Activated naive CD4-positive, alpha-beta T cell treated with anti-CD3 and anti-CD28 coated beads, Interleukin-2, amount 10 ng/mL, durations not matched to agents 7 days and 5 days (primary cell): ENCODE measurements at places on chromosomes 4 and X.
A peak's percentile ranks its signal among the peaks of the same experiment; 100 is the strongest.

DNA sequence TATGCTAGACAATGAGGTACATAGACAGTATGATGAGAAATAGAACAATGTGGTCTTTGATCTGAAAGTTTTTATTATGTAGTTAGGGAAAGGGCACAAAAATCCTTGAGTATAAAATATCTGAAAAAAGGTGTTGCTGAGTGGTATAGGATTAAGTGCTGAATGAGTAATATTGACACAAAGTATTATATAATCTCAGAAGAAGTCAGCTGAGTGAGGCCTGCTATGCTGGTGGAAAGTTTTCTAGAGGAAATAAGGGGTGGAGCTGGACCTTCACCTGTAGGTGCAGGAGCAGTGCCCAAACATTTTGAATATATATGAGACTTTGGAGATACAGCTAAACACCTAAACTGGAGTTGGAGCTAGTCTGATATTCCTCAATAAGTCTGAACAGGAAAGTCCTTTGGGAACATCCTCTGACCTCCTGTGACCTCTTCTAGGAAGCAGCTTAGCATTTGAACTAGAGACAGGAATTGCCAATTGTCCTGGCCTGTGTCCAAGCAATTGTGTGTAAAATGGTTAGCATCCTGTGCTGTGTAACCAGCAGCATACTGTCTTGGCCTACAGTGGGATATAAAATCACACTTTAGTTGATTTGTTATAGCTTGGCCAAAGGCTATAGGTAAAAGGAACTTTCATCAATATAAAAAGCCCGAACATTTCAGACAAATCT, 285.3 kb downstream of the ANKRD50 start:
- no peak for DNase-seq

GRCh38 chr4:134552063-134552462, 350.5 kb upstream of the PABPC4L start:
- no peak for DNase-seq

DNA sequence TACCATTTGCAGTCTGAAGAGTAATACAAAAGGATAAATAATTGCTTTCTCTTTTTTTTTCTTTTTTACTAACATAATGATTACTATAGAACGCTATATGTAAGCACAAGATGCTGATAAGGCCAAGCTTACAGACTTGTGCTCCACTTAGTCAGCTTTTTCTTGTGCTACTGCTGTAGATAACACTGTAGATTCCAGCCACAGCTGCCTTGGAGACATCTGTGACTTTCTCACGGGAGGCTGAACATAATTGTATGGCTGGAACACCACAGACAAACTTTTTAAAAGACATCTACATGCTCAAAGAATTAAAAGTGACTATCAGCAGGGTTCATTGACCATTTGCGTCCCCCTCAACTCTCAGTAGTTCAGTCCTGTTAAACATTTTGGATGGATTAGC, 381.7 kb upstream of the AMOT start:
- DNase-seq, result no peak

DNA sequence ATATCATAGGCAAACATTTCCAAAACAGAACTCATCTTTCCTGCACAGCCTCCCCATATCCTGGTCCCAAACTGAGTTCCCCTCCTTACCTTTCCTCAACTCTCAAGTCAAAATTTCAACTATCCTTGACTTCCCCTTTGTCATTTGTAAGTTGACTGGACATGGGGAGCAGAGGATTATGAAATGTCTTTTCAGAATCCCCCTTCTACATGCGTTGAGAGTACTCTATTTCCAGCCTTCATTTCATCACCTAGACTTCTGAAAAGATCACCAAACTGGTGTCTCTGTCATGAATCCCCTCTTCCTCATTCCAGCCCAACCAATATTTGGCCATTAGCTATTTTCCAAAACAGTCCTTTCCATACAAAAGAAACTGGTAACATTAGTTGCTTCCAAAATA, 95.2 kb downstream of the SYNPO2 start:
- DNase-seq, result no peak

DNA sequence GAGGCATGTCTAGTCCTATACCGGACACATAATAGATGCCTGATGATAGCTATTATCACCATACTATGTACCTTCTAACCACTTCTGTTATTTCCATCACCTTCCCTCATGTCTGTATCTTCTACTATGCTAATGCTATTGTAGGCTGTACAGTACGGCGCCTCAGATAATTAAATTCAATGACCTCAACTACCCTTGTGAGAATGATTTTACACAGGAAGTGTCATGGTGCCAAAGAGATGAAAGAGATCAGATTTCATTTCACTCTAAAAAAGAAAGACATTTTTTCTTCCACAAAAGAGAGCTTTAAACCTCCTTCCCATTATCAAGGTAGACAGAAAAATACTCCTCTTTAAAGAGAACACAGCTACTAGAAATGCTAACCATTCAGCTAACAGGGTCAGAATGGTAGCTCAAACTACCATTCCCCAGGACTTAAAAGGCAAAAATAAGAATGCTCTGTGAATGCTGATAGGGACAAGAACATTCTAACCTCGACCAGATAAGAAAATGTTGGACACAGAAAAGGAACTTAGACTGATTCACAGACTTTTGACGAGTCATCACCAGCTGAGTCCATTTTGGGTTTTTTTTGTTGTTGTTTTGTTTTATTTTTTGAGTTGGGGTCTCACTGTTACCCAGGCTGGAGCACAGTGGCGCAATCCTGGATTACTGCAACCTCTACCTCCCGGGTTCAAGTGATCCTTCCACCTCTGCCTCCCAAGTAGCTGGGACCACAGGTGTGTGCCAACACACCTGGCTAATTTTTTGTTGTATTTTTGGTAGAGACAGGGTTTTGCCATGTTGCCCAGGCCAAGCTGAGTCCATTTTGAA, 99.2 kb upstream of the RAPGEF2 start:
- DNase-seq, result no peak

- DNase-seq, result no peak
Measured at GRCh38 chr4:83858131-83858530, 322.2 kb downstream of the GPAT3 start.

GRCh38 chrX:6210230-6210629, 18.4 kb downstream of the NLGN4X start:
- DNase-seq, result no peak

DNA sequence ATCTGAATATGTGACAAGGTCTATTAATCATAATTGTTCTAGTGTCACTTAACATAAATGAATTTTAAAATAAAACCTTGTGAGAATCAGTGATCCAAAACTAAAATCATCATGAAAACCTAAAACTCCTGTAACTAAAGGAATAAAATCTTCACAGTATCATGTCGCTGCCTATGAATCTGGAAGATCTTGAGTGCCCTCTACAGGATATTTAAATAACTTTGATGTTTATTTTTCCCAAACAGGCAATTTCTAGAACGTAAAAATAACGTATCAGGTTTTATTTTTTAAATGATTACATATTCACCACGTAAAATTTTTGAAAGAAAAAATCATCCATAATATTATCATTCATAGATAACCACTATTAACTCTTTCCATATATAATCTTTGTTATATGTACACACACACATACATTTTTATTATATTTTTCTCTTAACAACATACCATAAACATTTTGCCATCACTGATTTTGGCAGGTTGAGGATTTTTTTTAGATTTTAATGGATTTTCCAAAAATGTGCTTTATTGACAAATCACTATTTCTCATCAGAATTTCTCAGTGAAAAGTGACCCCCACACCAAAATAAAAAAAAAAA, 79.6 kb downstream of the COMMD8 start:
- no peak for DNase-seq

- no peak for DNase-seq
Measured at GRCh38 chr4:138789796-138790195, 225.8 kb upstream of the NOCT start.

DNA sequence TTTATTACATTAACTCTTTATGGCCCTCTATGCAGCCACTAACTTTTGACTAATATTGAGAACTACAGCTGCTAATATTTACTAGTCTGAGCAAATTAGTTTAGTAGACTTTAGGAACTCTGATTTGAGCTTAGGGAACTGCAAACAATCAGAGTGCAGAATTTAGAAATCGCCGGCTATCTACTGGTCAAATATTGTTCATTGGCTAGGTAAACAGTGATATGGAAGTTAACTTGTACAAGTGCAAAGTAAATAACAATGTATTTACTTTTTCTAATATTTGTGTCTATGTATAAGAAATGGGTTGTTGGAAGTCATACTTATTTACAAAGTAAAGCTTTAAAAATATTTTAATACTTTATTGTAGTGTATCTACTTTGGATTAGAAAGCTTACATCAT, 279.6 kb downstream of the CFAP299 start:
- DNase-seq, result no peak

DNA sequence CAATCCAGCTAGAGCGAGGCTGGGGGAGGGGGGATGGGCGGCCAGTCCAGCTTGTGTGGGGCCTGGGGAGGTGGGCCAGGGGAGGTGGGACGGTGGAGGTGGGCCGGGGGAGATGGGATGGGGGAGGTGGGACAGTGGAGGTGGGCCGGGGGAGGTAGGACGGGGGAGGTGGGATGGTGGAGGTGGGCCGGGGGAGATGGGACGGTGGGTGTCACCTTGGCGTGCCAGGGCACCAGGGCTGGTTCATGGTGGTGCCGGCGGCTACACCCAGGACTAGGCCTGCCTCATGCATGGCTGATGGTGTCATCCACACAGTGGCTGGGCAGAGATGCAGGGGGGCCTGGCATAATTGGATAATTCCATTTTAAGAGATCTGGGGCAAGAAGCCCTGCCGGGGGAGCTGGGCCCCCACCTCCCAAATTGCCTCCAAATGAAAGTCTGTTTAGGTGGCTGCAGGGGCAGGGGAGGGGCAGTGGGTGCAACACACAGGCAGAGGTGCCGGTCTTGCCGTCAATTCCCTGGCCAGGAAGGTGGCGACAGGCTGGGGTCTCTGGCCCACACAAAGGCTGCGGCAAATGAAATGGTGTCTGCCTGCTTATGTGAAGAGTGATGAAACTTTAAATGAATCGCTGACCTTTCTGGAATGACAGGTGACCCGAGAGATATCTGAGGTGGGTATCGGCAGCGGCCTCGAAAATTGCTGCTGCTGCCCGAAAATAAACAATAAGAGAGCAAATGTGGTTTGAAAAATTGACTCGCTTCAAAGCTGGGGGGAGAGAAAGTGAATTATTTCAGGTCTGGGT, 82.1 kb downstream of the FAM53A start:
- DNase-seq, result no peak

- no peak for DNase-seq
Measured at GRCh38 chrX:154419688-154420401, 8.5 kb downstream of the TAFAZZIN start.

DNA sequence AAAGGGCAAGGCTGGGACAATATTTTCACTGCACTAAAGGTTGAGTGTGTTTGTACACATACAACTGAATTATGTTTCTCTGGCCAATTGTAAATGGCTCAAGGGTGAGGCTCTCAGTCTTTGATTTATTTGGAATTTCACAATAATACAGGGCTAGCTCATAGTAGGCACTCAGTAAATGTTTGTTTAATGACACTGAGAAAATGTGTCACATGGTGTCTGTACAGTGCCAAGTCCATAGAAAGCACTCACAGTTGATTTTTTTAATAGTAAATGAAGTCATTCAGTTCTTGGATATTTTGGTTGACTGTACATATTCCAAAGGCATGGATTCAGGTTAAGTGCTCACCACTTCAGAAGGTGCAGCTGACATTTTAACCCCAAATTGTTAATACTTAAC, 176.4 kb downstream of the IL1RAPL2 start:
- no peak for DNase-seq

GRCh38 chr4:129839687-129840086, 743.7 kb downstream of the C4orf33 start:
- no peak for DNase-seq

DNA sequence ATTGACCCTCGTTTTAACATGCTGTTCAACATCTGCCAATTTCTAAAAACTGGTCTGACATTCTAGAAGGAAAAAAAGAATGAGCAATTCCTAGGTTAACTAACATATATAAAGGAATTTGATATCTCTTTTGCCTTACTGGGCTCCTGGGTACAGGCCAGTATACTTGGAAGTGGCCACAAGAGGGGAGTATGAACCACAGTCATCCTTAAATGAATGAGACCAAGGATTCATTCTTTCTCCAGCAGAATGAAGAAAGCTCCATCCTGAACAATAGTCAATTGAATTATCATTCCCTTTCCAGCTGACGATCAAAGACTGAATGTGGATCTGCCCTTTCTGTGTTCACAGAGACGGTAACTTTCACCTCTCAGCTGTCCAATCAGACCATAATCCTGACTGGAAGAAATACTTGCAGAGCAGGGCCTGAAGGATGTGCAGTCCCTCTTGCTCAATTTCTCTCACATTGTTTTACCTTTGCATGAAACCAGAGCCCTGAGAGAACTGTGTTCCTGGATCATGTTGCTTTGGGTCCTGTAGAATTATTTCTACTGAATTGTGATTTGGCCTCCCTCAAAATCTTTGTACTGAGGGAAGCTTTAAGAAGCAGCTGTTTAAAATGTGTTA, 14.8 kb upstream of the SPARCL1 start:
- no peak for DNase-seq

GRCh38 chr4:44438687-44439086, 9.9 kb downstream of the KCTD8 start:
- DNase-seq, result no peak

DNA sequence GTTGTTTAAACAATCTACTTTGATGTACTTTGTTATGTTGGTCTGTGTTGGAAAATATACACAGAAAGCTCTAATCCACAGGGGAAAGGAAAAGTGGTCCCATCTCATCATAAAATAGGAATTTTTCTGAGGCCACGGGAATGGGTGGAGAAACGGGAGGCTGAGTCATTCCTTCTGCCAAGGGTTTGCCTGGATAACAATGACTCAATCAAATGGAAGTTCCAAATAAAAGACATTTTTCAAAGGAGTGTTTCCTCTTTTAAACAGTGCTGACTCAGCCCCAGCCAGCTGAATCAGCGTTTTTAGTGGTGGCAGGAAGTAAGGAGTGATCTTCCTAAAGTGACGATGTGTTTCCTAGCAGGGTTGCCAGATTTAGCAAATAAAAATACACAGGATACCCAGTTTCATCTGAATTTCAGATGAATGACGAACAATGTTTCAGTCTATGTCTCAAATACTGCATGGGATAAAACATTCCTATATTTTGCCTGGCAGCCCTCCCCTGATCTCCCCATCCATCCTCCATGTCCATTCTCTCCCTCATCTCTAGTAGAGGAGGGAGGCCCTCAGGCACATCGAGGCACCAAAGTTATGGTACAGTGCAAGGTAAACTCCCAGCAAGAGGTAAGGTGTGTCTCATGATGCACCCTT, 345.4 kb upstream of the GATB start:
- DNase-seq, result peak; percentile 35

DNA sequence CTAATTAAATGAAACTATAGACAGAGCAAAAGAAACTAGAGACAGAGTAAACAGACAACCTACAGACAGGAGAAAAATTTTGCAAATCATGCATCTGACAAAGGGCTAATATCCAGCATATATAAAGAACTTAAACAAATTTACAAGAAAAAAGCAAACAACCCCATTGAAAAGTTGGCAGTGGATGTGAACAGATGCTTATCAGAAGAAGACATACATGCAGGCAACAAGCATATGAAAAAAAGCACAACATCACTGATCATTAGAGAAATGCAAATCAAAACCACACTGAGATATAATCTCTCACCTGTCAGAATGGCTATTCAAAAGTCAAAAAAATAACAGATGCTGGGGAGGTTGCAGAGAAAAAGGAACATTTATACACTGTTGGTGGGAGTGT, 14.8 kb downstream of the ZNF280C start:
- DNase-seq, result no peak

GRCh38 chr4:123449780-123450179, 53.2 kb downstream of the SPRY1 start:
- no peak for DNase-seq
